ENCODE measurements at places on chromosomes 11 and 22. TPM values are rescaled to one million over a fixed set of nuclear protein-coding genes. Genes with fewer than 3 reads are reported as not detected.
A peak's percentile ranks its signal among the peaks of the same experiment; 100 is the strongest.

- no peak overlapping the region for H3K4me3 ChIP-seq
- no peak overlapping the region for H3K27ac ChIP-seq
- H3K36me3 ChIP-seq = no peaks in the 10 kb centered on the region
- no peak for DNase-seq
Observed at GRCh38 chr11:35035894-35036408, 103.0 kb upstream of the CD44 start.

STK33 gene
- total RNA-seq = 0.33 TPM

- H3K4me1 ChIP-seq = no peaks in the 10 kb centered on the region
- H3K27ac ChIP-seq = no peak overlapping the region
- H3K36me3 ChIP-seq = no peaks in the 10 kb centered on the region
- no peak for DNase-seq
- H3K4me3 ChIP-seq = no peak overlapping the region
Observed at GRCh38 chr11:132520199-132520598, 1012.1 kb downstream of the OPCML start.

NCF4 gene
- 14.5 TPM for total RNA-seq

DNA sequence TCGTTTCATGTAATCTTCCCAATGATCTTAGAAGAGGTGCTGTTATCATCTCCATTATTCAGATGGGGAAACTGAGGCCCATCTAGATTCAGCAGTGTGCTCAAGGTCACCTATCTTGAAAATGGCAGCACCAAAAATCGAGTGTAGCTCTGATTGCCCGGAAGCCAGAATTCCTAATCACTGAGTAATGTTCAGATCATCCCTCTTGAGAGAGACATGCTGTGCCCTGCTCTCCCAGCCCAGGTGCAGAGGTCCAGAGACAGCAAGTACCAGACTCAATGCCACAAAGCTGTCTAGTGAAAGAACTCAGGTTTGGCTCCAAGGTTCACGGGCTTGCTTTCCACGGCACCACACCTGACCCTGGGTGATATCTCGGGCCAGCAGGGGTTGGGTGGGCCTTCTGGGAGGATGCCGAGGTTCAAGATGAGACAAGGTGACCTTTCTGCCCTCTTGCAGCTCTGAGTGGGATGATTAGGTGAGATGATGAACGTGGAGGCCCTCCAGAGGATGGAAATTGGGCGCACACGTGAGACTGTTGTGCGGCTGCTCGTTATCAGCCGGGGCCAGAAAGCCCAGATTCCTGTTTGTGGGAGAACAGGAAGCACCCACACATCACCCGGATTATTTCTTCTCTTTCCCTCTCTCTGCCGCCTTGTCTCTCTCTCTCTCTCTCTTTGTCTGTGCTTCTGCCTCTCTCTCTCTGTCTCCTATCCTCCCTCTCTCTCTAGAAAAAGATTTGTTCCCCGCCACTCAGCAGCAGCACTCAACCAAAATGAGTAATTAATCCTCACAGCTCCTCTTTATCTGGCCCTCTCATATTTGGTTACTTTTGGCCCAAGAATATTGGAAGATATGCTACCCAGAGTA is 19.0 kb upstream of the RASD2 start:
- H3K4me3 ChIP-seq = no peak overlapping the region
- no peak overlapping the region for H3K27ac ChIP-seq
- no peaks in the 10 kb centered on the region for H3K27me3 ChIP-seq
- H3K36me3 ChIP-seq = no peaks in the 10 kb centered on the region
- no peaks in the 10 kb centered on the region for H3K4me1 ChIP-seq

DNA sequence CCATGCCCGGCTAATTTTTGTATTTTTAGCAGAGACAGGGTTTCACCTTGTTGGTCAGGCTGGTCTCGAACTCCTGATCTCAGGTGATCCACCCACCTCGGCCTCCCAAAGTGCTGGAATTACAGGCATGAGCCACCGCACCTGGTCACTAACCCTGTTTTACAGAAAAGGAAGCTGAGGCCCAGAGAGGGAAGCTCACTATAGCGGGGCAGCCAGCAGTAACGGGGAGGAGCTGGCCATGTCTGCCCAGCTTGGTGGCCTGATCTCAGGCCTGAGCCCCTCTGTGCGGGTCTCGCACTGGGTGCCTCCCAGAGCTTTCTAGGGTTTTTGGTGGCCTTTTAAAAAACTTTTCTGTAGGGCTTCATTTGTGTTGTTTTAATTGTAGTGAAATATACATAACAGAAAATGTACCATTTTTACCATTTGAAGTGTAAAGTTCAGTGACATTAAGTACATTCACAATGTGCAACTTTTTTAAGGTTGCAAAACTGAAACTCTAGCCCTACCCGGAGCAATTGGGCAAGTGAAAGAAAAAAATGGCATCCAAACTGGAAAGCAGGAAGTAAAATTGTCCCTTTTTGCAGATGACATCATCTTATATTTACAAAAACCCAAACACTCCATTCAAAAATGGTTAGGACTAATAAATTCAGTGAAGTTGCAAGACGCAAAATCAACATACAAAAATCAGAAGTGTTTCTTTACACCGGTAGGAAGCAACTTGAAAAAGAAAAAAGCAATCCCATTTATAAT is 14.5 kb upstream of the CYTH4 start:
- no peak overlapping the region for H3K27ac ChIP-seq
- no peak for DNase-seq
- H3K27me3 ChIP-seq = peaks cover 1% of the 10 kb centered on the region
- H3K36me3 ChIP-seq = no peaks in the 10 kb centered on the region

- DNase-seq = no peak
- H3K27me3 ChIP-seq = no peaks in the 10 kb centered on the region
- H3K36me3 ChIP-seq = no peaks in the 10 kb centered on the region
- no peak overlapping the region for H3K27ac ChIP-seq
Observed at GRCh38 chr22:33832558-33833151, 87.6 kb downstream of the LARGE1 start.

GRCh38 chr11:128865490-128865889 is 1.6 kb downstream of the KCNJ1 start:
- no peaks in the 10 kb centered on the region for H3K27me3 ChIP-seq
- no peak overlapping the region for H3K4me3 ChIP-seq
- no peak overlapping the region for H3K27ac ChIP-seq
- H3K4me1 ChIP-seq = no peaks in the 10 kb centered on the region
- DNase-seq = no peak

GRCh38 chr11:17077240-17077519 is 287 bp downstream of the RPS13 start:
- H3K27me3 ChIP-seq = no peaks in the 10 kb centered on the region
- DNase-seq = no peak
- peak overlapping the region; percentile 95 for H3K27ac ChIP-seq

- H3K27ac ChIP-seq = peak overlapping the region; percentile 8
- H3K4me1 ChIP-seq = no peaks in the 10 kb centered on the region
- H3K4me3 ChIP-seq = no peak overlapping the region
Observed at GRCh38 chr11:78266451-78266850, 77.7 kb downstream of the USP35 start.
